Stimulated activated naive CD4-positive, alpha-beta T cell treated with Interleukin-2 at 50 U/mL for 16 hours (primary cell): ENCODE measurements at places on chromosomes 2 and 18.

- no peak for DNase-seq
Observed at GRCh38 chr2:156181208-156181607, 151.3 kb downstream of the NR4A2 start.

DNA sequence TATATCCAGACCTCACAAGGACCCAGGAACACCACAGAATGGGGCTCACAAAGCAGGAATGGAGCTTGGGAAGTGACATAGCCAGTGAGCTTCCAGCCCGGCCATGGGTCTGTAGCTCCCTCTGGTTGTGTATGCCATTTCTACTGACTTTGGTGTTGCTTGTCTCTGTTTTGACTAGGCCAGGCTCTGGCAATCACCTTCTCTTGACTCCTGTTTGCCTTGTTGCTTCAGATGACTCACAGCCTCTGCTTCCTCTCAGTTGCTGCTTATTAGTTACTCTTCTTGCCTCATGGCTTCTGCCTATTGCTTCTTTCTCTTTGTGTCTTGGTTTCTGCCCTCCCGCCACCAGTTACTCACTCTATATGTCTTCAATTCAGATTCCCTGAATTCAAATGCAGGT lies 15.8 kb upstream of the IER3IP1 start:
- no peak for DNase-seq

GRCh38 chr18:55579501-55580270 lies 8.3 kb downstream of the TCF4 start:
- no peak for DNase-seq

DNA sequence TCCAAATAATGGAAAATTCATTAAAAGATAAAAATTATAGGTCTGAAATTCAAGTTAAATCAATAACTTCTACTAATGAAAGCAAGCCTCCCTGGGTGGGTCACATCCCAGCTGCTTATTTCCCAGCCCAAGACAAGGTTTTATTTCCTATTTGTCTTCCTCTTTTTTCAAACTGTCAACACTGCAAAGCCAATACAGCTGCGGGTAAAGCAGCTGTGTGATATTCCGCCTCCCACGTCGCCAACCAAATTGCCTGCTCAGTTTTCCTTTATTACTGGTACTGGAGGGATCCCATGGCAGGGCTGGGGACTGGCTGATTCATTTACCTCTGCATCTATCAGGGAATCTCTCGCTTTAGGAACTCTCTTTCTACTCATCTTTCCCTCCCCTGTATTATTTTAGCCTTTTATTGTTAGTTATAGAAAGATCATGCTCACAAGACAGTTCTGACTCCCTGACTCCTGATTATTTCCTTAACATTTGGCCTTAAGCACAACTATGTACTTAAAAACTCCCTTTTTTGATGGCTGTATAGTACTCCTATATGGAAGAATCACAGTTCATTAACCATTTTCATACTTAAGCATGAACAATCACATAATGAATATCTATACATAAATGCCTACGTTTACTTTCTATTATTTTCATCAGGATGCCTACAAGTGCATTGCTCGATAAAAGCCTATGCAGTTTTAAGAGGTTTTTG lies 253.1 kb downstream of the CDCA7 start:
- no peak for DNase-seq

GRCh38 chr2:58448065-58448507 lies 207.0 kb upstream of the FANCL start:
- no peak for DNase-seq

DNA sequence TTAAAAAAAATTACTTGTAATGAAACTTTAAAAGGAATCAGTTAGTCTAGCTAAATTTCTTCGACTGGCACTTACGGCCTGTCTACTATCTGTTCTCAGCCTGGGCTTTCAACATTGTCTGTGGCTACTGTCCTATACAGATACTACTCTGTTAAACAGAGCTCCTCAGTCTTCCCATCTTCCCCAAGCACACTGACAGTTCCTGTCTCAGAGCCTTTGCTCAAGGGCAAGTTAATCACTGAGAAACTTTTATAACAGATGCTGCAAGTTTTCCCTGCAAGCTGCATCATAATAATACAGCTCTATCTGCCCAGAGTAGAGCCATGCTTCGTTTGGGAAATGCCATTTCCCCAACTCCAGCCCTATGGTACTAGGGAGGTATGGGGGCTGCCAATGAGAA lies 11.3 kb upstream of the YPEL5 start:
- DNase-seq = no peak

DNA sequence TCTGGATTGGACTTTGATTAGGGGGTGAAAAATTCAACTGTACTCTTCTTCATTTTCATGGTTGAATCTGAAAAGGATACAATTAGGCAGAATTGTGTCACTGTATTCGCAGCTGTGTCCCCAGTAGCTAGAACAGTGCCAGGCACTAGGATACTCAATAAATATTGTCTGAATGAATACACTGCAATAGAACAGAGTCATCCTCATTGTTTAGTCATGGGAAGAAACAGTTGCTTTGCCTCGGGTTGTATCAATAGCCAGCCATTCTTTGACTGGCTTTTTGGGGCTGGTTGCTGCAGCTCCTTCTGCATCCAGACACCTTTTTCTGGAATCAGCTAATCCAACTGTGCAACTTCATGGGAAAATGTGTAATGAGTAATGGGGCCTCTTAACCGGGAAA lies 18.1 kb upstream of the DYNC1I2 start:
- DNase-seq = no peak

DNA sequence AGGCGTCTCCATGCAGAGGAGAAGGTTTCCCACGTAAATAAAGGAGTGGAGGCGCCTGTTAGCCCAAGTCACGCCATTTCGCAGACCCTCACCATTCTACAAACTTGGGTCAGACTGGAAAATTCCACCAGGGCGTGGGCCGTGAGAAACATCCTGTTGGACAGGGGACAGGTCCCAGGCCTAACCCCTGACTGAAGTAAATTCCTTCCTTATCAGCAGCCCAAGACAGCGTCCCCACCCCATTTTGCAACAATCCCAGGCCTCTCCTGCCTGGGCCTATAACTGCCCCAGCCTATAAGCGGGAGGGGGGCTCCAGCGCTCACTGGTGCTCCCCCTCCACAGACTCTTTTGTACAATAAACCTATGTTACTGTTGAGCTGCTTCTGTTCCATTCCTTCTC lies 57.3 kb upstream of the CBLN2 start:
- DNase-seq = no peak

GRCh38 chr2:231384970-231385369 lies 10.5 kb upstream of the B3GNT7 start:
- DNase-seq = no peak

DNA sequence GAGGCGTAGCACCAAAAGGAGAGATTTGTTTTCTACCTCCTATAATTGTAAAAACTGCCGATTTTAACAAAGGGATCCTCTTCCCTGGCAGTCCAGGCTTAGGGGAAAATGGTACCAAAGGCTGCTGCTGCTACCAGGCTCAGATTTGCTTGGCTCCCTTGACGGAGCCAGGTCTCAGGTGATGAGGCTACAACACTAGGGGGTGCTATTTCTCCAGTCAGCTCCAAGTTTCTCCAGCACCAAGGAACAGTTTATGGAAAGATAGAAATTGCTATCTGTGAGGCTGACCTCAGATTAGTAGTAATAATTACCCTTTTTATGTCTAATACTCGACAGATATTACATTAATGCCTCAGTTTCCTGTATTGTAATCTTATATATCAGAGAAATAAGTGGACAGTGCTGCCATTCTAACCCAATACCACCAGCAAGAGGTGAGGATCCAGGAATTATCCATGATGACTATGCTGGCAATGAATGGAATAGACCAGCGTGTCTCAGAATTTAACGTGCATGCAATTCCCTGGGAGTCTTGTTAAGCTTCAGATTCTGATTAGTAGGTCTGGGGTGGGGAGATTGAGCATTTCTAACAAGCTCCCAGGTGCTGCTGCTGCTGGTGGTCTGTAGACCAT lies 111.3 kb downstream of the ESCO1 start:
- DNase-seq = no peak

GRCh38 chr2:122883849-122884248 lies 1128.4 kb downstream of the TSN start:
- DNase-seq = no peak

DNA sequence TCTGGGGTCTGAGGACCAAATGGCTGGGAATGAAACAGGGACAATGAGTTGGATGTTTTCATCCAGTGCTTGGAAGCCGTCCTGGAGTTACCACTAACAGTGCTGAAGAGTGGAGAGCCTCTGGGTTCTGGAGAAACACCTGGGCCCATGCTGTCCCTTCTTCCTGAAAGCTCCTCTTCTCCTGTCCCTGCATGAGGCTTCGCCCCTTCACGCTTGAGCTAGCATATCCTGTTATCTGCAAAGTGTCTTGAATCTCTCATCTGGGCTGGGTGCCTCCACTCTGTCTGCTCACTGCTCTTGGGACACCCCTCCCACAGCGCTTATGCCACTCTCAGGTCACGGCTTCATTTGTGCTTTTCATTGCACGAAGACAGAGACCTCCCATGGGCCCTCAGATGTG lies 154.5 kb downstream of the MYCN start:
- no peak for DNase-seq

- DNase-seq = no peak
Observed at GRCh38 chr2:180040146-180040925, 33.2 kb upstream of the CWC22 start.

DNA sequence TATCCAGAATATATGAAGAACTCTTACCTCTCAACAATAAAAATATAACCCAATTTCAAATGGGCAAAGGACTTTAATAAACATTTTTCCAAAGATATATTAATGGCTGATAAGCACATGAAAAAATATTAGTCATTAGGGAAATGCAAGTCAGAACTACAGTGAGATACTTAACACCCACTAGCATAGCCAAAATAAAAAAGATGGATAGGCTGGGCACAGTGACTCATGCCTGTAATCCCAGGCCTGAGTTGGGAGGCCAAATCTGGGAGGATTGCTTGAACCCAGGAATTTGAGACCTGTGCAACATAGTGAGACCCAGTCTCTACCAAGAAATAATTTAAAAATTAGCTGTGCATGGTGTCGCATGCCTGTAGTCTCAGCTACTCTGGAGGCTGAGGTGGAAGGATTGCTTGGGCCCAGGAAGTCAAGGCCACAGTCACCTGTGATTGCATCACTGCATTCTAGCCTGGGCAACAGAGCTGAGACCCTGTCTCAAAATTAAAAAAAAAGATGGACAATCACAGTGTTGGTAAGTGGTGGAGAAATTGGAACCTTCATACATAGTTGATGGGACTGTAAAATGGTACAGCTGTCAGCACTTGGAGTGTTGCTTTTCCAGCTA lies 25.1 kb downstream of the MARCHF7 start:
- DNase-seq = no peak

DNA sequence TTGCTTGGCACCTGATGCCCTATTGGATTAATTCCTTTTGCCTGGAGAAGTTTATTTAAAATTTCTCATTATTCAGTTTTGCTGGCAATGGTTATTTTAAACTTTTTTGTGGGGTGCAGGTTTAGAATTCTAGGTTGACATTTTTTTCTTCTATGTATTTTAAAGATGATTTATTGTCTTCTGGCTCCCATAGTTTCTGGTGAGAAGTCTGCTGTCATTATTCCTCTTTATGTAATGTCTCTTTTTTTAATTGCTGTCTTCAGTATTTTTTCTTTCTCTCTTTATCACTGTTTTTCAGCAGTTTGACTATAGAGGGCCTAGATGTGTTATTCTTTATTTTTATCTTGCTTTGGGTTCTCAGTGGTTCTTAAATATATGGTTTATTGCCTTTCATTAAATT lies 182.2 kb upstream of the STON1 start:
- no peak for DNase-seq

- DNase-seq = no peak
Observed at GRCh38 chr2:120509213-120509815, 163.4 kb downstream of the INHBB start.

- DNase-seq = no peak
Observed at GRCh38 chr18:79645291-79645983, 34.2 kb upstream of the CTDP1 start.

DNA sequence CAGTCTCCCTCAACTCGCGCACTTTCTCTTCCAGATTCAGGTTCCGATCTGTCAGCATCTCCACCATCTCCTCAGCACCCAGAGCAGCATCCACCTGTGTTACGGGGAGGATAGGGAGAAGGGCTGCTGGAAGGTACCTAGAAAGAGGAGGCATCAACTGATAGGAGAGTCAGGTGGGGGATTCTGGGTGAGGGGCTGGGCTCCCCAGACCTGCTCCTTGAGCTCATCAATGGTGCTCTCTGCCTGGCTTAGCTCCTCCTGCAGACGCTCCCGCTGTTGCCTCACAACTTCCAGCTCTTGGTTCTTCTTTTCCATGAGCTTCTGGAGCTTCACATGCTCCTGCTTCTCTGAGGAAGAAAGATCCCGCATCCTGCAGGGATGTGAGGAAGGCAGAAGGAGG lies 10.1 kb downstream of the DCTN1 start:
- no peak for DNase-seq

GRCh38 chr2:47028846-47029560 lies 113.4 kb upstream of the MCFD2 start:
- DNase-seq = no peak

DNA sequence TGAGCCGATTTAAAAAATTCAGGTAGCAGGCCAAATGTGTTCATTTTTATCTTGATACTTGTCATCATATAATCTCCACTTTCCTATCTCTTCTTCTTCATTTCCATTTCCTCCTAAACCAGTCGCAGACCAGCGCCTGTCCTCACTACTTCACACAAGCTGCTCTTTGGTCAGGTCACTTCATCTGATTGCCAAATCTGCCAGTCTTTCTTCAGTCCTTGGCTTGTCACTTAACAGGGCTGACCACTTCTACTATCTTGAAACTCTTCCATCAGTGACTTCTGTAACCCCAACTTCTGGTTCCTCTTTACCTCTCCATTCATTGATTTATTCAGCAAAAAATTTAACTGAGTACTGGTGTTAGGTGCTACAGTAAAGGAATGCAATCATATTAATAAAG lies 18.0 kb upstream of the SPRED2 start:
- no peak for DNase-seq

DNA sequence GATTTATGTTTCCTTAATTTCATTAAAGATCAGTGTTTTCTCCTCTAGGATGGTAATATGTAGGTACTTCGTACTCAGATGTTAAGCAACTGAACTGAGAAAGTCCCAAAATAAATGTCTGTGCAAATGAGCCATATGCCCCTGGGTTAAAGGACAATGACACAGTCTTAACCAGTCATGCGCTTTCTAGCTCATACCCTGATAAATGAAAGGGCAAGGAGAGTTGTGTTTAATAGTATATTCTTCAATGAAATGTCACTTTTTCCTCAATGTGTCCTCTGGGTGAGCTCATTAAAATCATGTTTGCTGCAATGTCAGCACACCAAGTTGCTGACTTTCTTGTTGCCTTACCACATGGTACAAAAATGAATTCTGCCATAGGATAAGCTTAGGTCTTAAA lies 856.3 kb downstream of the TMEM182 start:
- no peak for DNase-seq

DNA sequence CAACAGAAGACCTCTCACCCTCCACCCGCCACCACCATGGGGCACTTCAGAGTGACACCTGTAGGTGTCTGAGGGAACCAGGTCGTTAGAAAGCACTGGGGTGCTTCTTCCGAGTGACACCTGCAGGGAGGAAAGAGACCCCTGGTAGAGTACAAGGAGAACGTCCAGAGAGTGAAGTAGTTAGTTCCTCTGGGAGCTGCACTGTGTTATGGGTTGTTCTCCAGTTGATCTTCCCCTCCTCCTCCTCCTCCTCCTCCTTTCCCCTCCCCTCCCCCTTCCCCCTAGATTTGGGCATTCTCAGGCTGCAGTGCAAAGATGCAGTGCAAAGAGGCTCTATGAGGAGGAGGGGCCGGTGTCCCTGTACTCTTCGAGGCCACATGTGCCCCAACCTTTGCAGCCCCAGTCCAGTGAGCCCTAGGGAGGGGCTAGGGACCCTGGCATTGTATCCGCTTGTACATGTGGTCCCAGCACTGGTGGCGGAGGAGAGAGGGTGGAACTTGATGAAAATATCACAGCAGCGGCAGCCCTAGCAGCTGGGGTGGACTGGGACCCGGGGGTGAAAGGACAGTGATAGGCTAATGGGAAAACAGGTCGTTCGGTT lies 850 bp downstream of the DNAJB2 start:
- no peak for DNase-seq
